NCI-H345 (cell line): ENCODE measurements at places on chromosomes 16 and 17.
A peak's percentile ranks its signal among the peaks of the same experiment; 100 is the strongest.

DNA sequence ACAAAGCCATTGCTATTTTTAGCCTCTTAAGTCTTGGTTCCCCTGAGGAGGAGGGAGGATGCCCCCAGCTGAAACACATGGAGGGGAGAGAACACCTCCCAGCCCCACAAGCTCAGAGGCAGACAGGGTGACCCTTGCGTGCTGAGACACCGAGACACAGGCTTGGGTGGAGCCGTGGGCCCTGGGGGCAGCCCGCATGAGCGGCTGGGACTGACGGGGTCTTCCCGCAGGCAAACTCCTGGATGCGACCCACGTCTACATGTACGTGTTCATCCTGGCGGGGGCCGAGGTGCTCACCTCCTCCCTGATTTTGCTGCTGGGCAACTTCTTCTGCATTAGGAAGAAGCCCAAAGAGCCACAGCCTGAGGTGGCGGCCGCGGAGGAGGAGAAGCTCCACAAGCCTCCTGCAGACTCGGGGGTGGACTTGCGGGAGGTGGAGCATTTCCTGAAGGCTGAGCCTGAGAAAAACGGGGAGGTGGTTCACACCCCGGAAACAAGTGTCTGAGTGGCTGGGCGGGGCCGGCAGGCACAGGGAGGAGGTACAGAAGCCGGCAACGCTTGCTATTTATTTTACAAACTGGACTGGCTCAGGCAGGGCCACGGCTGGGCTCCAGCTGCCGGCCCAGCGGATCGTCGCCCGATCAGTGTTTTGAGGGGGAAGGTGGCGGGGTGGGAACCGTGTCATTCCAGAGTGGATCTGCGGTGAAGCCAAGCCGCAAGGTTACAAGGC is 9.8 kb downstream of the SLC16A3 start:
- no peak for DNase-seq

- DNase-seq: no peak
Measured at GRCh38 chr16:72001180-72001874, 1.1 kb upstream of the PKD1L3 start.

DNA sequence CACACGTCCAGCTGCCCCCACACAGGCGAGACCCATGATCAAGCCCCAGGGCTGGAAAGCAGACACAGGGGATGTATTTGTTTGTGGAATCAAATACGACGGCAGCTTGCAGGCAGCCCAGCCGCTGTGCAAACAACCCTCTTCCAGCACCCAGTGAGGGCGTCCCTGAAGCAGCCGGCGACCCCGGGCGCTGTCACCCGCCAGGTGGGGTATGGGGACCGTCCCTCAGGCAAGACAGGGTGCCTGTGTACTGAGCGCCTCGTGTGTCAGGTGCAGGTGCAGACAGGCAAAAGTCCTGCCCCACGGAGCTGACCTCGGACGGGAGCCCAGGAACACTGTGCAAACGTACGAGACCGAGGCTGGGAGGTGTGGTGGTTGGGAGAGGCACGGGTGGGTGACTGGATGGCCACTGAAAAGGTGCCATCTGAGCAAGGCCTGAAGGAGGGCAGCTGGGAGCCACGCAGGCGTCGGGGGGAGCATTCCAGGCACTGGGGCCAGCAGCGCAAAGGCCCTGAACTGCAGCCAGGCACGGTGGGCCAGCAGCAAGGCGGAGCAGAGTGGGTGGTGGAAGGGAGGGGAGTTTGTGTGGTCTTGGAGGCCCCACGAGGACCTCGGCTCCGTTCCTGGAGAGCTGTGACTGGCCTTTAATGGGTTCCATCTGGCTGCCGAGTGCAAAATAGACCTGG is 48.5 kb downstream of the CBFA2T3 start:
- DNase-seq: peak; percentile 27

GRCh38 chr16:19033761-19034160 is 33.7 kb upstream of the COQ7 start:
- DNase-seq: no peak

GRCh38 chr16:4654011-4654963 is 29.7 kb downstream of the MGRN1 start:
- no peak for DNase-seq

- DNase-seq: no peak
Measured at GRCh38 chr17:35167666-35168065, 20.0 kb downstream of the UNC45B start.

DNA sequence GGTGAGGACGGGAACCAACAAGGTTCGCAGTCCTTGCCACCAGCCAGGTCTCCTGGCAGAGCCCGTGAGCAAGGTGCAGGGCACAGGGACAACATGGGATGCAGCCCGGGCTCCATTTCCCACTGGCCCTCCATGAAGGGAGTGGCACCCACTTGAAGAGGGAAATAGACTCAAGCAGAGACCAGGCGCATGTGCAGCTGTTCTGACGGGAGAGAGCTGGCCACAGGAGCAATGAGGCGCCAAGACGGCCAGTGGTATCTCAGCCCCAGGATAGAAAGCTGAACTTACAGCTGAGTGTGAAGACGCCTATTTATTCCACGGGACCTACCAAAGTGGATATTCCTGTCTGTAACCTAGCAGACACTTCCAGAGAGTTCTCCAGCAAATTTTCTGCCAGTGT is 8.2 kb upstream of the FOXJ1 start:
- DNase-seq: no peak

DNA sequence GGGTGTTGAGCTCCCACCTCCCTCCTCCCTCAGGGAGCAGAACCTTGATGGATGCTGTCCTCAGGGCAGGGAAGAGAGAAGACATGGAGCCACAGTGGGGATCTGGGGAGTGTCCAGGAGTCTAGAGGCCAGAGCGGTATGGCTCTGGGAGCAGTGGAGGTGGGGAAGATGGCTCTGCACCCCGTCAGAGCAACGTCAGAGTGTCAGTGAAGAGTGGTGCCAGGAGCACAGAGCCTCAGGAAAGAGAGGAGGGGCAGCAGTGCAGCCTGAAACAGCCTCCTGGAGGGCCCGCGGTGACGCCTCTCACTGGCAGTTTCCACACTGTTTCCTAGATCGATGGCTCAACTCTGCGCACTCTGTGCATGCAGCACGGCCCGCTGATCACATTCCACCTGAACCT is 23.2 kb upstream of the SLC5A11 start:
- DNase-seq: no peak

- no peak for DNase-seq
Measured at GRCh38 chr17:34409352-34409751, 46.3 kb upstream of the CCL1 start.

- no peak for DNase-seq
Measured at GRCh38 chr16:27230562-27231001, 27.3 kb downstream of the KDM8 start.

DNA sequence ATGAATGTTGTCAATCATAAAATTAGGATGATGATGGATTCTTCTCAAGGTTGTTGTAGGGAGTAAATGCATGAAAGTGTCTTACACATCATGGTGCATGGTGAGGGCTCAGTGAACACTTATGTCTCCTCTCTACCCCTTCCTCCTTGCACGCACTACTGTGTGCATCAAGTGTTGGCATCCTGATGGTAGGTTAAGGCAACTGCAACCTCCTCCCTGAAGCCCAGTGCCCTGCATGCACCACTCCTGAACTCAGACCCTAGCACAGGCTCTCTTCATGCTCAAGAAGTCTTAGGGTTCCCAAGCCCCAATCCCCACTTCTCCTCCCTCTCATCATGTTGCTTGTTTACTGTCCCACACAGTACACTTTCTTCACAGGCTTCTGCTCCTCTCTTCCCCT is 105.8 kb upstream of the DNAH9 start:
- DNase-seq: no peak

- peak; percentile 61 for DNase-seq
Measured at GRCh38 chr16:30526137-30526822, at the start of gene ZNF768. TSS of gene ZNF768 (minus strand) at chr16:30526566. CDS start at chr16:30526413, 153 bp downstream.

DNA sequence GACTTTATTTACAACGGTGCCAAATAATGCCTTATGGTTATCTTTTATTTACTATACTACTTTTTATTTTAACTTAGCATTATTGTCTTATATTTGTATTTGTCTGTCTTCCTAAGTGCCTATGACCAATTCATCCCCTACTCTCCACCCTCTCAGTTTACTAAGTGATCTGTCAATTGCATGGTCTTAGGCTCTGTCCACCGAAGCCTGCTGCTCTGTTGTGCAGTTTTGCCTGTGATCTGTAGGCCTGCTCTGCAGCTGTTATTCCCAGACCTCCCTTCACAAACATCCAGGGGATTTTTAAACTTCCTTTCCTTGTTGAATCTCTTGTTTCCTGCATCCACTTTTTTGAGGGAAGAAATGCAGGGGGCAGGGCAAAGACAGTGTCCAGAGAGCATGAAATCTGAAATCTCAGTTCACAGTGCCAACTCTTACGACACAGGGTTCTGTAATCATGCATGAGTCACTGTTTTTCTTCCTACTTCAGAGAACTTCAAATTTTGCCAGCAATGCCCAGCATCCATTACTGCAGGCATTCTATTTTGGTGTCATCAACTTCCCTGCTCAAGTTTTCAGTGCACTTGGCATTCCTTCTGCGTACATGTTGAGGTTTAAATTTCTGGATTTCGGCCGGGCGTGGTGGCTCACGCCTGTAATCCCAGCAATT is 11.4 kb downstream of the SLFN5 start:
- no peak for DNase-seq

GRCh38 chr17:63126607-63127006 is 160.6 kb downstream of the TANC2 start:
- no peak for DNase-seq

- peak; percentile 50 for DNase-seq
Measured at GRCh38 chr17:37770631-37771518, 26.0 kb upstream of the HNF1B start.

DNA sequence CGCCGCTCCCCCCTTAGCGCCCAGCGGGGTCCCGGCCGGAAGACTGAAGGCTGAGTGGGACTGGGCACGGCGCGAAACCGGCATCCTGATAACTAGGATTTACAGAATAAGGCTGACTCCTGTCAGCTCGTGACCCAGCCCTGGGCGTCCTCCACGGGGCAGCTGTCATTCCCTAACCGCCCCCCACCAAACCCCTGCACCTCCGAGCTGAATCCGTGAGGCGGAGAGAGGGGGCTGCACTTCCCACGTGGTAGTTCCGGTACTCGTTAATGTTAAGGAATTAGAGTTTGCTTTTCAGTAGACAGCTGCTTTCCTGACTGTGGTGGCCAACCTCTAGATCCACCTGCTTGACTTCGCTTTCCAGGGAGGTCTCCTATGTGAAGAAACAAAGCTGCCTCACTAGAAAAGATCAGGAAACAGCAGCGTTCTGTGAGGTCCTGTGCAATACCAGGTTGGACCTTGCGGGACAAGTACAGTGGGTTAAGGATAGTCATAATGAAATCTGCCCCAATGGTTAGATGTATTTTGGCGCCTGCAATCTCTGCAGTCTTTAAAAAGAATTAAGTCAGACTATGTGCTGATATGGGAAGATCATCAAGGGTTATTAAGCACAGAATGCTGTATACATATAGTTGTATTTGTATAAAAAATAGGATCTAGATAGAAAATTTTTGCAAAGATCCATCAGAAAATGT is 1.1 kb upstream of the WBP2 start:
- DNase-seq: peak; percentile 18

DNA sequence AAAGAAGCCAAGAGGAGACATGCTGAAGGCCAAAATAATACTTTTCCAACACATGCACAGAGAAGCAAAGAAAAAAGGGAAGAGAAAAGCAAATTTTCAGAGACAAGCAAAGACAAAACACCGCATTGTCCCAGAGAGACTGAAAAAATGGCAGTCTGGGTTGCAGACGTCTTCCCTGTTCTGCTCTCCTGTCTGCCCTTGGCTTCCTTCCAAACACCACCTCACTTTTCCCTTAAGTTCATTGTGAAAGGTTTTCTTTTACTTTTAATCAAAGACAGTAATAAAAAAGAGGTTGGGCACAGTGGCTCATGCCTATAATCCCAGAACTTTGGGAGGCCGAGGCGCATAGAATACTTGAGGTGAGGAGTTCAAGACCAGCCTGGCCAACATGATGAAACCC is 21.2 kb upstream of the VAT1L start:
- DNase-seq: no peak

DNA sequence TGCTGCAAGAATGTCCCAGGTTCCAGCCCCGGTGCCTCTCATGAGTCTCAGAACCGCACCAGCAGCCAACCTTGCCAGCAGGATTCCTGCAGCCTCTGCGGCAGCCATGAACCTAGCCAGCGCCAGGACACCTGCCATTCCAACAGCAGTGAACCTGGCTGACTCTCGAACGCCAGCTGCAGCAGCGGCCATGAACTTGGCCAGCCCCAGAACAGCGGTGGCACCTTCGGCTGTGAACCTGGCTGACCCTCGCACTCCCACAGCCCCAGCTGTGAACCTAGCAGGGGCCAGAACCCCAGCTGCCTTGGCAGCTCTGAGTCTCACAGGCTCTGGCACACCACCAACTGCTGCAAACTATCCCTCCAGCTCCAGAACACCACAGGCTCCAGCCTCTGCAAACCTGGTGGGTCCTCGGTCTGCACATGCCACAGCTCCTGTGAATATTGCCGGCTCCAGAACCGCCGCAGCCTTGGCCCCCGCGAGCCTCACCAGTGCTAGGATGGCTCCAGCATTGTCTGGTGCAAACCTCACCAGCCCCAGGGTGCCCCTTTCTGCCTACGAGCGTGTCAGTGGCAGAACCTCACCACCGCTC is 9.8 kb downstream of the ELOB start:
- no peak for DNase-seq

- DNase-seq: no peak
Measured at GRCh38 chr16:64122177-64122576, 999.7 kb downstream of the CDH11 start.

DNA sequence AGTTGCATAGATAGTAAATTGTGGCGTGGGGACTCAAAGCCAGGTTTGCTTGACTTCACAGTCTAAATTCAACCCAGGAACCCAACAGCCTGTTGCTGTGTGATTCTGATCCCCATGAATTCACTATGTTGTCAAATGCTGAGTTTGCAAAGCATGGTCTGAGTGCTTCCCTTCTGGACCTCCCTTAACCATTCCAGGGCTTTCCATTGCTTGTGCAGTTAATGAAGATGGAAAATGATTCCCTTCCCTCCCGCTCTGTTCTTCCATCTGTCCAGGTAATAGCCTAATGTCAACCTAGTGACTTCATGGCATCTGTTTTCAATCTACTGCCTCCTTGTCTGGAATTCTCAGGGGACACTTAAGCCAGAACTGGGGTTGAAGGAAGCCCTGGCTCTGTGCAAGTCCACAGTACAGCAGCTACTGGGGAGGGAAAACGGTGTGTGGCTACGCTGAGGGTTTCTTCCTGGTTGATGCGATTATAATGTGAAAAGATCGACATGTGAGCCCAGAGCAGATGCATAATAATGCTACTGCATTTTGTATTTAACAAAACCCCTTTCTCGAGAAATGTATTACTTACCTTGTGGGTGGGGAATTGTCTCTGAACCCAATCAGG is 206.7 kb downstream of the CDH13 start:
- DNase-seq: no peak
